ENCODE measurements at places on chromosomes 1 and 21.

DNA sequence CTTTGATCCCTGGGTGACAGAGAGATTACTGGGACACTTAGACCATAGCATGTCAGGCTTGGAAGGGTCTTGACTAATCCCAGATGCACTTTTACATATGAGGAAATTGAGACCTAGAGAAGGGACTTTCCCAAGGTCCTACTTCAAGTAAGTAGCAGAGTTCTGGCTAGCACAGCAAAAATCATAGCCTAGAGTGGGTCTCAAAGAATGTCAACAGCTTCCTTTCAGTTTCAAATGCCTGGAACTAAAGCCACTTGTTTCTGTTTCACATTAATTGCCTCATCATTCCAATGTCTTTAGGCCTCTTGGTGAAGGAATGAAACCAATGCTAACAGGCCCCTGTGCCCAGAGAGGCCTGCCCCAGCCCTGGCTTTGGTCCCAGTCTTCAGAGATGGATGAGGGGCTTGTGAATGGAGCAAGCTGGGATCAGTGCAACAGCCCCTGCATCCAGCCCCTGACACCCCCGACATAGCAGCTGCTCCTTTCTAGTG is 26.6 kb downstream of the ATF3 start:
- no peak for DNase-seq

- DNase-seq = no peak
These were observed 49.2 kb downstream of the COQ8A start for GRCh38 chr1:226989085-226989920.

GRCh38 chr1:24558902-24559791 is 3.3 kb downstream of the NCMAP start:
- DNase-seq = no peak

GRCh38 chr1:55418208-55419000 is 203.2 kb upstream of the USP24 start:
- no peak for DNase-seq

DNA sequence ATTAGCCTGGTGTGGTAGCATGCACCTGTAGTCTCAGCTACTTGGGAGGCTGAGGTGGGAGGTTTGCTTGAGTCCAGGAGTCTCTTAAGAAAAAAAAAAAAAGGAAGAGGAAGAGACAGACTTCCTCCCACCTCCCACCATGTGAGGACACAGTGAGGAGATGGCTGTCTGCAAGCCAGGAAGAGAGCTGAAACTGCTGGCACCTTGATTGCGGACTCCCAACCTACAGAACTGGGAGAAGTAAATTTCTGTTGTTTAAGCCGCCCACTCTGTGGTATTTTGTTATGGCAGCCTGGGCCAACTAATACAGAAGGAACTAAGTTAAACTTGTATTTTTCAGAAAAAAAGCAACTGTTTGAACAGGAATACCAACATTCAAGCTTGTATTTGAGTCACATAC is 21.7 kb downstream of the DOP1B start:
- no peak for DNase-seq

- DNase-seq = no peak
These were observed 17.7 kb downstream of the TNR start for GRCh38 chr1:175725684-175726083.

DNA sequence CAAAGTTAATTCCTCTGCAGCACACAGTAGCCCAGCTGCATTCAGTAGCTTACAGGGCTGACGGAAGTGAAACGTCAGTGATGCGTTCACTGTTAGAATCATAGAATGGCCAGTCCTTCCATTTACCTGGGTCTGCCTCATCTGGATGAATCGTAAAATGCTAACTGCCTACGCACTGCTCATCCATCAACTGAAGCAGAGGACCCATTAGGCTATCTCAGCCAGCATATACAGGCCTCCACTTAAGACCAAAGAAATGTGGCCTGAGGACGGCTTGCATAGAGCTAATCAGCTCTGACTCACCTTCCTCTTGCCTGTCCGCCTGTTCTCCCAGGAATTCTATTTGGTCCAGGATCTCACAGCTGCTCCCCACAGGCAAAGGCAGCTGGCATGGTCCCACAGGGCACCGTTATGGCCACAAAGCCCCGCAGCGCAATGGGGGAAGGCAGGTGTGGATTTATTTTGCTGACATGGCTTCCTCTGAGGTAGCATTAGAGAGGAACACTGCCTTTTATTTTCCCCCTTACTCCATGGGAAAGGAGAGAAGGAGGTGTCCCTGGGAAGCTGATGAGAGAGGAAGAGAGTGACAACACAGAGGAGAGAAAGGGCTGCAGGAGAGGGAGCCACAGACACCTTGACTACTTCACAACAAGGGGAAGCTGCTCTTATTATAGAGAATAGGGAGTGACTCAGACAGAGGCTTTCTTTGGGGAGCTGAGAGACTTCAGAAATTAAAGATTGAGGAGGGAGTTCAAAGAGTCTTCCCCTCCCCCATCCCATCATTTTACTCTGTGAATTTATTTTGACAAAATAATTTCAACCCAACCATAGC is 177.6 kb downstream of the HHIPL2 start:
- DNase-seq = no peak

- no peak for DNase-seq
These were observed 7.3 kb downstream of the ARID4B start for GRCh38 chr1:235320521-235321179.

DNA sequence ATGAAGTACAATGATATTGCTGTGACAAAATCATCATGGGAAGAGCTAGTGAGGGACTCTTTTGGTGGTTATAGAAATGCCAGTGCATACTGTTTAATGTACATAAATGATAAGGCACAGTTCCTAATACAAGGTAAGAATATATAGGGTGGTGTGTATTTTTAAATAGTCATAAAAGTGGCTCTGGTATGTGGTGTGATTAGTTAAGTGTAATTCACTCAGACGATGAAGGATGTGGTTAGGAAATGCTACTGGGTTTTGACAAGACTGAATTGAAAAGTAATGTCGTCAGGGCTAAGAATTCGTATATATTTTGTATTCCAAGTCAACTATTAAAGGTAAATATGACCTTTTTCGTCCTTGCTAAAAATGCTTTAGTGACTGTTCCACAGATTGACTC is 101.7 kb downstream of the USP25 start:
- DNase-seq = no peak

GRCh38 chr1:23825762-23826522 is 713 bp upstream of the HMGCL start:
- DNase-seq = no peak

- no peak for DNase-seq
These were observed 273.8 kb downstream of the KCNJ6 start for GRCh38 chr21:37642493-37642892.

GRCh38 chr1:107683191-107683657 is 281.8 kb downstream of the VAV3 start:
- no peak for DNase-seq

DNA sequence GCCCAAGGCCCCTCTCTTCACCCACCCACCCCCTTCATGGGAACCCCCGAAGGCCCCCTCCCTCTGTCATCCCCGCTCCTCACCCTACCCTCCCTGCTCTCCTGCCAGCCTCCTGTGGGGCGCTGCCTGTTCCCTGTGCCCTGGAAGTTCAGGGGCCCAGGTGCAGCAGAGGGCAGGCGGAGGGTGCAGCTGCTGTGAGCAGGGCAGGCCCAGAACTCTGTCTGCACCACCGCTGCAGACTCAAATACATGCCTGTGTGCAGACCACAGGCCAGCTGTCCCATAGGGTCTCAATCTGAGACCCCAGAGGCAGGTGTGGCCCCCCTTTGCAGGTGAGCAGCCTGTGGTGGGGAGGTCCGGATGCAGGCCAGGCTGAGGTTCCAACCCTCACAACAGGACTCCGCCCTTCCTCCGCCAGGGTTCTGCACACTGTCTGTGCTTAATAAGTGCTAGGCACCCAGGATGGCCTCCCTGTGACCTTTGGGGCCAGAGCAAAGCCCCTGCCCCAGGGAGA is 62.5 kb downstream of the WNT9A start:
- DNase-seq = no peak

DNA sequence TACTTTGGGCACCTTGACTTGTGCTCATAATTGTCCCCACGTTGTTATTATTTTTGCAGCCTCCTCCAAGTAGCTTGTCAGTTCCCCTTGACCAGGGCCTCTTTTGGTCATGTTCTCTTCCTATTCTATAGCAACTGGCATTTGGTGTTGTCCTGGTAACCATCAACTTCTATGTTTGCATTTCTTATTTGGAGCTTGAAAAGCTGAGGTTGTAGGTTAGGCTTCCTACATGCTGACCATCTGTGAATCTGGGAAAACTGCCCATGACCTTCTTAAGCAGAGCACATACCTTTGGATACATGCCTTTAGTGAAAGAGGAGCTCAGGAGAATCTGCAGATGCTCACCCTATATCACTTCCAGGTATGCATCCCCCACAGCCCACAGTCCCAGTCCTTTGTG is 160.8 kb downstream of the HHAT start:
- no peak for DNase-seq

DNA sequence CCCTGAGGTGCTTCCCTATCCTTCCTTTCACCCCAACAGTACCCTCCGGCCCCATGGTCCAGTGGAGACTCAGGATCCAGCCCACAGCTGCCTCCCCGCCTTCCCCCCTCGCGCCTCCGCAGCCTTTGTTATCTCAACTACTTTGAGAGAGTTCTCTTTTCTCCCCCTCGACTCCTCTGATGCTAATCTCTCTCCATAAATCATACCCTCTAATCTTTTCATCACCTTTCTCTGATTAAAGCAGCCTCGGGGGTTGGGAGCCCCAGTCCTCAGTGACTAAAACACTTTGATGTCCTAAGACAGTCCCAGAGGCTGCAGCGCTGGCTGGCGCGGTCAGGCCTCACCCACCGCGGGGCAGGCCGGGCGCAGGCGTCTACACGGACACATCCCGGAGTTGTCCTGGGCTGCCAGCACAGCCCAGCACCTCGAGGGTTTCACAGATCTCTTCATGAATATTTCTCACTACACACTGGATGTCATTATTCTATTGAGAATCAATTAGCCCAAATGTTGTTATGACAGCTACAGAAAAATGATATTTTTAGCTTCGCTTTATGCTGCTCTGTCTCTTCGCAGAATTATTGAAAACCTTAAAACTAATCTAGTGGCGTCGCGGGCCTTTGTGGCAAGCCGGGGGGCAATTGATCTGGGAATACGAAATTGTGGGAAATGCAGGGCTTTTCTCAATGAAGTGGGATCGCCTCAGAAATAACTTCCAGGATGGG is 289.5 kb downstream of the RRAGC start:
- DNase-seq = no peak

DNA sequence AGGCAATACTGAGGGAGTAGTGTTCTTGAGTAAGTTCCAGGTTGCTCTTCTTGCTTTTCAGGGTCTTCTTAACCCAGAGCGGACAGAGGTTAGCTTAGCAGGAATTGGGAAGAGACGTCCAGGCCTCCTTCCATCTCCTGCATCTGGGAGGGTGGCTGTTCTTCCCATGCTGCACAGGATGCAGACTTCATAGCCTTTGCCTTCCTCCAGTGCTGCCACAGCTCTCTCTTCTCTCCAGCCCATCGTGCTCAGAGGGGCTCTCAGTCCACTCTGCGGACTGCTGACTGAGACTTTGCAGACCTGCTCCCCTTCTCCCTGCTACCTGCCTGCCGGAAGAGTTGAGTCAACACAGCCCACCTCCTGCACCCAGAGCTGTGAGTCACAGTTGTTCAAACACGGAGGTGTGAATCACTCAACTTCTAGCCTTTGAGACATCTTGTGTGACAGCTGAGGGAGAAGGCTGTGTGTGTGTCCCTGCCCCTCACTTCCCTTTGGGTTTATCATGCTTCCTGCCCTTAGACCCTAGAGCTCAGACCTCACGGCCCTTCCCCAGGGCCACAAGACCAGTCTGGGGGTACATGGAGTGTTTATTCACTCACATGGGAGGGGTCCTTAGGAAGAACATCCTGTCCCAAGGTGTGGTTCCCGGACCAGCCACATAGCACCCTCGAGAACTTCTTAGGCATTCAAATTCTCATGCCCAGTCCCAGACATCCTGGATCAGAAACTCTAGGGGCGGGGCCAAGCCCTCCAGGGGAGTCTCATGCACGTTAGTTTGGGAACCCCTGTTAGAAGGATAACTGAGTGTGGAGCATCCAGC is 158.3 kb upstream of the CACNA1E start:
- peak; percentile 50 for DNase-seq

DNA sequence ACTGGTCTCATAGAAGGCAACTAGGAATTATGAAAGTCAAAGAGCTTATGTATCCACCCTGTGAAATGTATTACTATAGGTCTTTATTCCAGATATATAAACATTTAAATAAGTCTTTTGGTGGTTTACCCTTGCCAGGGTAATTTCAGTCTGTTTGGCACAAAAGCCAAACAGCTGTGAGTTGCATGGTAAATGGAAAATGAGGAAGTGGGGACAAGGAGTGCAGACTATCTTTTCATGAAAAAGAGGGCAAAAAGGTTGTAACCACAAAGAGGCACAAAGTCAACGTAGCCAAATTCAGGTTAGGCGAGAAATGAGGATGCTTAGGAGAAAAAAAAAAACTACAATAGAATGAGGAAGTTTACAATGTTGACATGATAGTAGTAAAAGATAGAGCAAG is 492.3 kb upstream of the PRMT6 start:
- DNase-seq = no peak

DNA sequence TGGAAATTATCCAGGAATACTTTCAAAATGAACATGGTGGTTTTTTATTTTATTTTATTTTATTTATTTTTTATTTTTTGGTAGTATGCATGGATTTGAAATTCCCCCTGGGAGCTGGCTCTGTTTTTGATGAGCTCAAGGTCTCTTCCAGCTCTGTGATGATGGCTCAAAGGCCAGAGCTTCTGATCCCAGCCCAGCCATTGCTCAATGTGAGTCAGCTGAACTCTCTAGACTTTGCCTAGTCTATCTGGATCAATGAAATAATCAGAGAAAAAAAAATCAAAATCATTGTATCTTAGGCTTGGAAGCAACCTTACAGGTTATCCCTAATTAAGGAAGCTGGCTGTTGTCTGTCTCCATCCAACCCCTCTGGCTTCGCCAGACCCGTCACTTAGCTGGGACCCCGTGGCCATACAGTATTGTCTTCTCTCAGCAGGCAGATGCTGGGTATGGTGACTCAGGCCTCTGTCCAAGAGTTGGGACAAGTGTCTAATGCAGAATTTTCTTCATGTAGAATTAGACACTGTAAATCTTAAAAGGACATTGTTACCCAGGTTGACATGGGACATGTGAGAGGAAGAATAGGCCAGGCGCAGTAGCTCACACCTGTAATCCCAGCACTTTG is 90.2 kb upstream of the LPGAT1 start:
- no peak for DNase-seq

DNA sequence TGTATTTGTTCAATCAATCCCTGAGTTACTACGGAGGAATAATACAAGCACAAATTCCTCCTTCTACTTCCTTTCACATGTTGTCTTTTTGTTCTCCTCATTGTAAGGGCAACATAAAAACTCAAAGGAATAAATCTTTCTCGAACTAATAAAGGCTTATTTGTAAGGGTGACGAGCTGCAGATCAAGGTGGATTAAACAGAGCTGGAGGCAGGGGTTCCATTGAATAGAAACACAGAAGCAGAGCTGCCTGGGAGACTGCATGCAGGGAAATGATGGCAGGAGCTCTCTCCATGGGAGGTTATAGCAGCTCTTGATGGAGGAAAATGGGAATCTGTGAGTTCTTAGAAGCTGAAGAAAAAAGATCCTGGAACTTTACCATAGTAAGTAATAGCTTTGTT is 160.2 kb downstream of the CYYR1 start:
- DNase-seq = no peak

GRCh38 chr1:181077576-181078242 is 10.8 kb upstream of the IER5 start:
- no peak for DNase-seq

GRCh38 chr1:195195423-195196057 is 1412.7 kb downstream of the KCNT2 start:
- no peak for DNase-seq

All from stimulated activated CD4-positive, alpha-beta T cell treated with anti-CD3 and anti-CD28 coated beads, Interleukin-1b, Interleukin-23, amount 100 ng/mL, for 24 hours (primary cell).